ENCODE measurements at places on chromosomes 13 and 19.

GRCh38 chr13:51717786-51718398 lies 86.1 kb downstream of the DHRS12 start:
- DNase-seq: no peak

- DNase-seq: no peak
These were observed 247.7 kb upstream of the SLITRK1 start for GRCh38 chr13:84129966-84130365.

- no peak for DNase-seq
These were observed 30.7 kb downstream of the C1QTNF9 start for GRCh38 chr13:24339937-24340607.

GRCh38 chr19:40412866-40413265 lies 312 bp downstream of the PRX start:
- no peak for DNase-seq

DNA sequence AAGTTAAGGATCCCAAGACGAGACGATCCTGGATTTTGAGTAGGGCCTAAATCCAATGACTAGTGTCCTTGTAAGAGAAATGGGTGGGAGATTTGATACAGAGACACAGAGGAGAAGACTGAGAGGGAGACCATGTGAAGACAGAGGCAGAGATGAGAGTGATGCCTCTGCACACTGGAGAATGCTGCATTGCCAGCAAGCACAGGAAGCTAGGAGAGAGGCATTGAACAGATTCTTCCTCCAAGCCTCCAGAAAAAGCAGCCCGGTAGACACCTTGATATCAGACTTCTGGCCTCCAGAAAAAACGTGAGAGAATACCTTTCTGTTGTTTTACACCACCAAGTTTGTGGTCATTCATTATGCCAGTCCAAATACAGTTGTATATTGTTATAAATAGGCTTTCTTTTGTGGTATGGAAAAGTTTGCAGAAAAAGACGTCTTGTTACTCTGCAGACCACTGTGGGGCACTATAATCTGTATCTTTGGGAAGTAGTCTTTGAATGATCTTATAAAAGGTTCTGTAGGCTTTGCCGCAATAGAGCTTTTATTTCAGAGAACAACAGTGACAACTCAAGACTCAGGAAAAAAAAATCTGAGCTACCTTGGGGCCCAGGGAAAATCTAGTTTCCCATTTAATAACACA lies 17.9 kb upstream of the RFC3 start:
- DNase-seq: no peak

DNA sequence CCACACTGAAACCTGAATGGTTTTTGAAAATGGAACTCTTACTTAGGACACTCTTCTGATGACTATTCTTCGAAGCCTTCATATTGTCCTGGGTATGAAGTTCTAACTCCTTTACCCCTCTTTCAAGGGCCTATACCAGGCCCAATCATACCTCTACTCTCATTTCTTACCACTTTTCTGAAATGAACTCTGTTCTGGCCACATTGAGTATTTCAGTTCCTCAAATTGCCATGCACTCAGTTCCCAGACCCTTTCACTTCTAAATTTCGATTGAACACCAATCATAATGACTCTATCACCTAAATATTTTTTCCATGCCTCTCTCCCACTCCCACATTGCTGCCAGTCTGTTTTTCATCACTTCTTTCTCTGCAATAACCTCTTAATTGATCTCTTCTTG lies 53.7 kb downstream of the LACC1 start:
- no peak for DNase-seq

Data from ureter (tissue), 1 donor.